ENCODE measurements at places on chromosomes 13 and 19. TPM values are rescaled to one million over a fixed set of nuclear protein-coding genes. Genes with fewer than 3 reads are reported as not detected.

The AMH gene
- not detected for total RNA-seq

The PNMA8B gene
- not detected for total RNA-seq

The CILP2 gene
- 0.24 TPM for total RNA-seq

The ANKLE1 gene
- under 0.01 TPM for total RNA-seq

The PSG3 gene
- total RNA-seq = not detected

The RFXAP gene
- total RNA-seq = 1.1 TPM

The ZNF543 gene
- 11.3 TPM for total RNA-seq

The ZNF829 gene
- total RNA-seq = 2.2 TPM

The ZNF682 gene
- 3.0 TPM for total RNA-seq

The JAK3 gene
- 1.4 TPM for total RNA-seq

The CALR3 gene
- not detected for total RNA-seq

The PEG3 gene
- total RNA-seq = 0.48 TPM

The TLE6 gene
- not detected for total RNA-seq

The PPFIA3 gene
- 2.9 TPM for total RNA-seq

Data from tracheal epithelial cell (primary cell).